ENCODE measurements at places on chromosomes 2 and 18.

DNA sequence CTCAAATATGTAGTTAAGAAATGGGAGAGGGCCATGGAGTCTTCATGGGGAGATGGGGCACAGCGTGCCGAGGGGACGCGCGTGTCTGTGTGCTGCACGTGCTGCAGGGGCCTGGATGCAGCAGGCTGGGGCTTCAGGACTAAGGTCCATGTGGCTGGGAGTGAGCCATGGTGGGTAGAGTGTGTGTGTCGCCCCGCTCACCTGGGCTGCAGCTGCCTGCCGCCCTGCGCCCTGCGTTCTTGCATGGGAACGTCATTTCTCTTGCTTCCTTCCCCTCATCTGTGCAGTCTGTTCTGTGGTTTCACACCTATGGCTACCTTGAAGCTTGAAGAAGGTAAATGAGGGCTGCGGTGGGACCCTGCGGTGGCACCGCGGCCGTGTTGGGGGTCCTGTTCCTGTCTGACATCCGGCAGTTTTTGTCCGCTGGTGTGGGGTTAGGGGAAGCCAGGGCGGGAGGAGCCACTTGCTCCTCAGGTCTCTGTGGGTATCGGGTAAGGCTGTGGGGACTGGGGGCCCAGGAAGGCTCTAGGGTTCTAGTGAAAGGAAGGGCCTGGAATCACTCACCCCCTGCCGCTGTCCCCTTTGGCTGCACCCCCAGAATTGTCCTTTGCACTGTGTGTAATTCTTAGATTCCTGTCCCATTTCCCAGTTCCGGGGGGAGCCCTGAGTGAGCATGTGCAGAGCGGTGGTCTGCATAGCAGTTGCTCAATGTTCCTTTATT, 54.1 kb upstream of the HS6ST1 start:
- H3K27ac ChIP-seq: no peak overlapping the region
- H3K36me3 ChIP-seq: no peaks in the 10 kb centered on the region
- DNase-seq: no peak
- no peaks in the 10 kb centered on the region for H3K27me3 ChIP-seq
- H3K4me3 ChIP-seq: no peak overlapping the region

GRCh38 chr2:9385841-9386240, 37.5 kb downstream of the ITGB1BP1 start:
- no peak for DNase-seq
- no peaks in the 10 kb centered on the region for H3K4me1 ChIP-seq
- no peaks in the 10 kb centered on the region for H3K36me3 ChIP-seq
- H3K27ac ChIP-seq: no peak overlapping the region
- no peak overlapping the region for H3K4me3 ChIP-seq

GRCh38 chr2:47437287-47437686, 34.3 kb downstream of the MSH2 start:
- no peak overlapping the region for H3K27ac ChIP-seq
- H3K36me3 ChIP-seq: no peaks in the 10 kb centered on the region
- no peak for DNase-seq
- no peak overlapping the region for H3K4me3 ChIP-seq

- H3K27ac ChIP-seq: no peak overlapping the region
- peaks cover 17% of the 10 kb centered on the region for H3K4me1 ChIP-seq
- no peaks in the 10 kb centered on the region for H3K27me3 ChIP-seq
- no peak overlapping the region for H3K4me3 ChIP-seq
- no peak for DNase-seq
These were observed 120.0 kb upstream of the STK17B start for GRCh38 chr2:196291426-196291825.

Measured in effector memory CD4-positive, alpha-beta T cell (primary cell).